ENCODE measurements at places on chromosomes 16 and 17. TPM values are rescaled to one million over a fixed set of nuclear protein-coding genes. Genes with fewer than 3 reads are reported as not detected.

DNA sequence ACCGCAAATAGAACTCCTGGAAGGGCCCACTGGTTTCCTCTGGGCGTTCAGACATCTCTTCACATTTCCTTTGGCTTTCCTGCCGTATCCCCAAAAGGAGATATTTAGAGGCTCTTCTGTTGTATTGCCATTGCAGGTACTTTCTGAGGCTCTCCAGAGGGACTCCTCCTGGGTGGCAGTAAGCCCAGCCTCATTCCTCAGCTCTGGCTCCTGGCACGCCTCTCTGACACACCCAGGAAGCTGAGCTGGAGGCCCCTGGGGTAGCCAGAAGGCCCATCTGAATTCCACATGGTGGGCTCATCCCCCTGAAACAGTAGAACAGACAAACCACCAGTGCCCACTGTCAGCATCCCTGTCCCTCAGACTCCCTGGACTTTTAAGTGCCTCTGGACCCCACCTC is 206.7 kb downstream of the PARN start:
- DNase-seq, result no peak

GRCh38 chr17:3003296-3004149 is 59.9 kb downstream of the OR1D5 start:
- DNase-seq, result no peak

GRCh38 chr17:18185832-18186626 is 2.4 kb downstream of the ALKBH5 start:
- DNase-seq, result no peak

- DNase-seq, result no peak
These were observed 696 bp upstream of the PSMC5 start for GRCh38 chr17:63826468-63827001.

- DNase-seq, result peak; percentile 76
These were observed 8.6 kb upstream of the ABCC3 start for GRCh38 chr17:50626037-50626574.

- peak; percentile 37 for DNase-seq
These were observed 5.2 kb downstream of the SLFN11 start for GRCh38 chr17:35368081-35368830.

DNA sequence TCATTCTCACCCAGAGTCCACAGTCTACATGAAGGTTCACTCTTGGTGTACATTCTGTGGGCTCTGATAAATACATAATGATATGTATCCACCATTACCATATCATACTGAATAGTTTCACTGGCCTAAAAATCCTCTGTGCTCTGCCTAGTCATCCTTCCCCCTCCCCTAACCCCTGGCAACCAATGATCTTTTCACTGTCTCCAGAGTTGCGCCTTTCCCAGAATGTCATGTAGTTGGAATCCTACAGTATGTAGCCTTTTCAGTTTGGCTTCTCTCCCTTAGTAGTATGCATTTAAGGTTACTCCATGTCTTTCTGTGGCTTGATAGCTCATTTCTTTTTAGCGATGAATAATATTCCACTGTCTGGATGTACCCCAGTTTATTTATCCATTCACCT is 101.3 kb downstream of the NOG start:
- no peak for DNase-seq

GRCh38 chr16:68236137-68236825 is 354 bp upstream of the ESRP2 start:
- DNase-seq, result no peak

GRCh38 chr16:51312363-51313150 is 161.5 kb upstream of the SALL1 start:
- no peak for DNase-seq

DNA sequence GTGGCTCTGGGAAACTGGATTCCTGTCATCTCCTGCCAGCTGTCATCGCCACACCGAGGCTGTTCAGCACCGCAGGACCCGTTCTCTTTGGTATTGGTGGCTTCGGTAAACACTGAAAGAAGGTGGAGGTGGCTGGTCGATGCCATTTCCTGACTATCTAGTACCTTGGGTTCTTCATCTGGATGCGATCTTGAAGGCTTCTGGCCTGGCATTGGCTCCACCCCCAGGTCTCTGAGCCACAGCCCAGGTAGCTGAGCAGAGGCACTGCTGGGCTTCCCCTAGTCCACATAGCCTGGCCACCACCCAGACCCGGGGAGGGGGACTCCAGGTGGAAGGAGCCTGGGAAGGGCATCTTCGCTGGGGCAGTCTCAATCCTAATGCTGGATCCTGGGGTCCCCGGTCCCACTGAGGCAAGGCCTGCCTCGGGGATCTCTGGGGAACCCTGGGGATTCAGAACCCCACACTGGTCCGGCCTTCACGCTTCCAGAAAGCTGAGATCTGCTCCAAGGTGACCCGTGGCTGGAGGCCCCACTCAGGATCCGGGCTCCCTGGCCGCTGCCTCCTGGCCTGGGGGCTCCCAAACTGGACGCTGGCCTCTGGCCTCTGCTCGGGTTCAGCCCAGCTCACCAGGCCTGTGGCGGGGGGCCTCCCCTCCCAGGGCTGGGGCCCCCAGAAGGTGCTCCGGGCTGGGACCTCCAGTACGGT is 1.8 kb downstream of the C16orf54 start:
- peak; percentile 64 for DNase-seq

DNA sequence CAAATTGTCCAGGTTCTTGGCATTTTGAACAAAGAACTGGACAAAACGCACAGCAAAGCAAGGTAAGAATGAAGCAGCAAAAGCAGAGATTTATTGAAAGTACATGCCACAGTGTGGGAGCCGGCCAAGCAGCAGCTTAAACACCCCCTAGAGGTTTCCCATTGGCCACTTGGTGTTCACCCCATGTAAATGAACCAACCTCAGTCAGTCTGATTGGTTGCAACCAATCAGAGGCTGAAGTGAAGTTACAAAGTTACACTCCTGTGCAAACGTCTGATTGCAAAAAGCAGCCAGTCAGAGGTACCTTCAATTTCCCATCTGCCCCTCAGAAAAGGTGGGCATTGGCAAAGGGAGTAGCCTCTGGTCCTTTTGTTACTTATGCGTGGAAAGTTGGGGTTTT is 8.8 kb upstream of the ZNF263 start:
- DNase-seq, result no peak

Gene C16orf74
- 0.50 TPM for total RNA-seq

Gene HSD11B2
- 1.1 TPM for total RNA-seq

Gene MYH1
- total RNA-seq, result not detected

Gene ERBB2
- 6.0 TPM for total RNA-seq
